ENCODE measurements at places on chromosomes 5 and 9.

DNA sequence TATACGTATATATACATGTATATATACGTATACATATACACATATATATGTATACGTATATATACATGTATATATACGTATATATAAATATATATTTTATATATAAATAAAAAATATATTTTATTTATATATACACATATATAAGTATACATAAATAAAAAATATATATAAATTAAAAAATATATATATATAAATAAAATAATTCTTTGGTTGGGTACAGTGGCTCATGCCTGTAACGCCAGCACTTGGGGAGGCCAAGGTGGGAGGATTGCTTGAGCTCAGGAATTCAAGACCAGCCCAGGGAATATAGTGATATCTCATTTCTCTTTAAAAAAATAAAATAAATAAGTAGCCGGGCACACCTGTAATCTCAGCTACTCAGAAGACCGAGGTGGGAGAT, 155.0 kb downstream of the CDC42SE2 start:
- DNase-seq, result no peak

DNA sequence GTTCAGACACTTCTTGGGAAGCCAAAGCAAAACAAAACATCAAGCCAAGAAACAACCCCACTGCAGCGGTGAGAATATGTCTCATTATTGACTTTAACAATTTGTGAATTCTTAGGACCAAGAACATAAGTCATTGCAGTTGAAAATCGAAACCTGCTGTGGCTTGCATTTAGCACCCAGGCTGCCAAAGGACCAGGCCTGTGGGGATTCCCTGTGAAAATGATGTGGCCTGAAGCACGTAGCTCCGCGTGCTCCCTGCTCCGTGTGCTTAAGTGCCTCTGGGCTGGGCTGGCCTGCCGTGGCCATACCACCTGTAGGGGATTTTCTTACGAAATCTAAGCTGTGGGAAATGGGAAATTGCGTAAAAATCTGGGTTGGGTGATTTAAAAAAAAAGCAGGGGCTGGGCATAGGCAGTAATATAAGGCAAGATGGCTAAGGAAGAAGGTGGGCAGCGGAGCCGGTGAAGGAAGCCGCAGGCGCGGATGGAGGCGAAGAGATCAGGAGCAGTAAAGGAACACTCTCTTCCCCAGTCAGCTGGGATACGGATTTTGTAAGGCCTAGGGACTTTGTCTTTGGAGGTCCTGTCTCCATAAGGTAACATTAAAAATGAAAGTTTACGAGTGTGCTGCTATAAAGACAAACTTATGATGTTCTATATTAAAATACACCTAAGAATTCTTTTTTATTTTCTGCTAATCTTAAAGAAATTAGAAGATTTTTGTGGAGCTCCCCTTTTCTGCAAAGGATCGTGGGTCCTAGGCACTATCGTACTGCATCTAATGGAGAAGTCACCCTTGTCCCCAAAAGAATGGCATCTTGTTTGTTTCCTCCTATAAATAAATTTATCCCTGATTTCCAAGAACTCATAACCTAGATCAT, 189.6 kb upstream of the SEMA6A start:
- no peak for DNase-seq

DNA sequence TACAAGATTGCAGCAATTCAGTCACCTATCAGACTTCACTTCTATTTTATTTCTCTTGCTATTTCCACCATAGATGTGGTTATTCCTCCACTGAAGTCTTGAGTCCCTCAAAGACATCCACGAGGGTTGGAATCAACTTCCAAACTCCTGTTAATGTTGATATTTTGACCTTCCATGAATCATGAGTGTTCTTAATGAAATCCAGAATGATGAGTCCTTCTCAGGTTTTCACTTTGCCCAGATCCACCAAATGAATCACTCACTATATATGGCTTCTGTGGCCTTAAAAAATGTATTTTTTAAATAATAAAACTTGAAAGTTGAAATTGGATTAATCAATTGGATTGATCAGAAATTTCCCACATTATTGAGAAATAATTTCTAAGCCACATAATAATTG, 1821.0 kb downstream of the EFNA5 start:
- no peak for DNase-seq

GRCh38 chr5:90601468-90601867, 42.9 kb downstream of the ADGRV1 start:
- DNase-seq, result no peak

- no peak for DNase-seq
These were observed 4.1 kb downstream of the DENND1A start for GRCh38 chr9:123925819-123926218.

- no peak for DNase-seq
These were observed 391.9 kb upstream of the WWC1 start for GRCh38 chr5:167899490-167900070.

DNA sequence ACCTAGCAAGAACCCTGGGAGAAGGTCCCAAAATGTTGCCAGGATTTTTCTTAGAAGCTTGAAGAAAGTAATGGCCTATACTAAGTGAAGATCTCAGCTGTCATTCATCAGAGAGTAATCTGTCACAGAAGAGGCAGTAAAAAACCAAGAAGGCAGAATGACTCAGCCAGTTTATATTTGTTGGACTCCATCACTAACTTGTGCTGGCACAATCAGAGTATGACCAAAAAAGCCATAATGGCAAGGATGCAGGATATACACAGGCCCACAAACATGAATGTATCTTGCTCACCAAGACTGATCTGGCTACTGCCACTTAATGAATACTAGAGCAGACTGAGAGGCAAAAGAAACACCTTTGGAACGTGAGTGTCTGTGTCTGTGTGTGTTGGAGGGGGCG, 104.0 kb upstream of the POU5F2 start:
- no peak for DNase-seq

DNA sequence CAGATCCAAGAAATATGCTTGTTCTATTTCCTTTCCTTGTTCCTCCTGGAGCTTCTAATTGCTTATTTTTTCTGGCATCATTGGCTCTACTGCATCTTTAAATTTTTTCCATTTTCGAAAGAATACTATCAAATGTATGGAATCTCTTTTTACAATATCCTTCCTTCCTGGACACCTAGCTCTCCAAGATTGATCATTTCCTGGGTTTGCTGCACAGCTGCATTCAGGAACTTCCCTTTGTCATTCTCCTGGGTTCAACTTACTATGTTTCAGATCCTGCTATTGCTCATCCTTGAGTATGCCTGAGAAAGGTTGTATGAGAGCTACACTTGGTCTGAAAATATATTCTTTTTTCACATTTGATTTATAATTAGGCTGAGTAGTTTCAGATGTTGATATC, 73.7 kb upstream of the ERCC6L2 start:
- no peak for DNase-seq

DNA sequence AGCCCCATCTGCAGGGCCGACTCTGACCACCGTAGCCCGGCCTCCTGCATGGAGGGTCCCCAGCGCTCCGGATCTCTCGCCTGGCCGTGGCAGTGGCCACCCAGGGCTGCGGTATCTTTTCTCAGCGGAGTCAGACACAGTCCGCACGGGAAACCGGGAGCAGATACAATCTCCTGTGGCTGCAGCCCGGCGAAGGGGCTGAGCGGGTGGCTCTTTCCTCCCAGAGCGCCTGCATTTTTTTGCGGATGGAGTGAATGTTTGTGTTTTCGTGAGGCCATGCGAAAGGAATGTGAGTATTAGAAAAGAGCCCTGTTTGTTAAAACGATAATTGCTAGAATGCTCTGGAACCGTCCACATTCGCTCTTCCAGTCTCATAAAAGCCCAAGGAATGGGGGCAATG, 53.4 kb upstream of the PTCH1 start:
- no peak for DNase-seq

DNA sequence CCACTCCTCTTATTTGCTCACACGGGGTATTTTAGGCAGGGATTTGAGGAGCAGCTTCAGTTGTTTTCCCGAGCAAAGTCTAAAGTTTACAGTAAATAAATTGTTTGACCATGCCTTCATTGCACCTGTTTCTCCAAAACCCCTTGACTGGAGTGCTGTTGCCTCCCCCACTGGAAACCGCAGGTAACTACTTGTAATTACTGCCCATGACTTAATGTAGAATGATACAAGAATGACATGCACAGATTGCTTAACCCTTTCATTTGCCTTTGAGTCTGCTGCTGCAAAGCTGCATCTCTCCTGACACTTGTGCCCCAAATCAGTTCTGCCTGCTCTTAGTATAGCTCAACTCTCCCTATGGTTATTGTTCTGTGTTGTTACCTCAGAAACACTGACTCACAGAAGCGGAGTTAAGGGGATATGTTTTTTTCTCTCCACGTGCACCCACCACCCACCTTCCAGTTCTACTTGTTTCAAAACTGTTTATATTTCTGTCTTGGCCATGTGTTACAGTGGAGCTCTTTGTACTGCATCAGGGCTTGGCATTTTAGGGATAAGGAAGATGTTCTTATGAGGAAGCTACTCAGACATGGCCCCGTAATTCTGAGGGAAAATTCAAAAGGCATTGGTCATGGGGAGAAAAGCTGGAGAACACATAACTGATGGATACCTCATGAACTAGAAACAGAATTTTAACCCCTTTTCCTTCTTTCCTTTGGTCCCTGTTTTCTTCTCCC, 2.3 kb downstream of the ADRB2 start:
- no peak for DNase-seq

DNA sequence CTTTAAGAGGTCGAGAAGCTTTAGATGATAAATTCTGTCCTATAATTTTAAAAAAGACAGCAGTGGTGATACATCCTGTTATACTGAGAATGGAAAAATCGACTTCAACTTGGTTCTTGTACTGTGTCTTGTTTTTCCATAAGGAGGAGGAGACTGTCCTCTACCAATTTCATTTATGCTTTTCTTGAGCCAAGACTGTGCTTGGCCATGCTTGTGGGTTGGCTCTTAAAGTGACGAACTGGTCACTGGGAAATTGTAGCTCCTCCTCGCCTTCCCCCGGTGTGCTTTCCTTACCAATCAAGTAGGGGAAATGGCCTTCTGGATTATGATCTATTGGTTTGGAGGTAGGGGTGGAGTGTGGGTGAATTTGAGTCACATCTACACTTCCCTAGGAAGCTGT, 67.1 kb upstream of the HSPB3 start:
- DNase-seq, result no peak

DNA sequence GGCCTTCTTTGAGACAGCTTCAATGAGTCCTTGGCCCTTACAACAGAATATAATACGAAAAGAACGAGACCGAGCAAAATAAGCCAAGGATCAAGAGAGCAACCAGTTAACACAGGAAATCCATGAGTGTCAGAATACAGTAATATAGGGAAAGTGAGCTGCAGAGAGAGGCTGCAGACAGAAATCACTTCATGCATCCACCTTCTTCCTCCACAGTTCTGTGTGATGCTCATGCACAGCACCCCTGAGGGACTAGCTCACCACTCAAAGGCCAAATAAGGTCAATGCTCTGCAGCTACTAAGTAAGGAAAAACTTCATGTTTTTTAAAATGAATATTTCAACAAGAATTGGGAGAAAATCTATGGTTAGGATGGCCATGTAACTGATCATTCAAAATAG, 257.1 kb downstream of the MCTP1 start:
- no peak for DNase-seq

DNA sequence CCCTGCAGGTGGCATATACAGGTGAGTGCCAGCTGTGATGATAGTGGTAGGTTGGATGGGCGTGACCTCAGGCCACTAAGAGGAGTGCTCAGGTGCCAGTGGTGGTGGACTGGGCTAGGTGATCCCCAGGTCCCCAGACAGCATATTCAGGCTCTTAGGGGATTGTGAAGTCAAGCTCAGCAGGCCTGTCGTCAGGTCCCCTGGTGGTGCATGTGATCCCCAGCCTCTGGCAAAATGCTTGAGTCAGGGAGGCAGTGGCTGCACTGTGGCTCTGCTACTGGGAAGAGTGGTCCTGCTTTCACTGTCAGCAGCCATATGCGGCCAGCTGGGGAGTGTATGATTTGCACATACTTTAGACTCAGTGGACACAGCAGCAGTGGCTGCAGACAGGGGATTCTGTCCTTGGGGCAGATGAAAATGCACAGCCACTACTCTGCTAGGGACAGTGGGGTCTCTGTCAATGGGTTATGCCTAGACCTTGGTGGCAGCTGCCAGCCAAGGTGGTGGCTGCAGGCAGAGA, 31.6 kb upstream of the CTSL start:
- DNase-seq, result no peak

- DNase-seq, result no peak
These were observed 11.6 kb downstream of the SEPTIN8 start for GRCh38 chr5:132765311-132766019.

DNA sequence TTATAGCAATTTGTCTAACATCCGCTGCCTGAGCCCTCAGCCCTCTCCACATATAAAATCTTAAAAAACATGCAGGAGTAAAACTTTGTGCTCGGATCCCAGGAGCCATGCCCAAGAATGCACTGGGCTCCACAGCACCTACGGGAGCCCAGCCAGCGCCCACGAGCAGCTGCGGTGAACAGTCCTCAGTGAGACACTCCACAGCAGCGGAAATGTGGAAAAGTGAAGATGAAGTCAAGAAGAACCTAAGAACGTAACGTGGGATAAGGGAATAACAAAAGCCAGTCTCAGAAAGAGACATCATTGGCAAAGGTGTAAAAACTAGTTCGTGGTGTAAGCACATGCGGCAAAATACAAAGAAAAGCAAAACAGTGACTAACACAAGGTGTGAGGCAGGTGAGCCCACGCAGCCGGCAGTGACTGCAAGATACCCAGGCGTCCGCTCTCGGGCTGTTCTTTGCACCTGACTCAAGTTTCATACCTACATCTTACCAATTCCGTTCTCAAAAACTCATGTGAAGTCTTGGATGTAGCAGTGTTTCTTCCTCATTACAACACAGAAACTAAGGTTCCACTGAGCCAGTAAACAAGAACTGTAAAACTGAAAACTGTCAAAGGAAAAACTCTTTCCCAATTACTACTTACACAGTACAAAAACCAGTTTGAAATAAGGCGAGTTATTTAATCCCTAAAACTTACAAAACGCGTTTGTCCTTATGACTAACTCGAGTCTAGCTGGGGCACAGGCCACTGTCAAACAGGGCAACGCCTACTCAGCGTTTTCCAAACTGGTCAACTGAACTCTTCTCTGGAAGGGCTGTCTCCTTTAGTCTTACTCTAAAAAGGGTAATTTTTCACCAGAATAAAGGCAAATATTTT, 1.7 kb downstream of the CAMSAP1 start:
- DNase-seq, result no peak

GRCh38 chr5:32432633-32433032, 11.9 kb downstream of the ZFR start:
- DNase-seq, result no peak

DNA sequence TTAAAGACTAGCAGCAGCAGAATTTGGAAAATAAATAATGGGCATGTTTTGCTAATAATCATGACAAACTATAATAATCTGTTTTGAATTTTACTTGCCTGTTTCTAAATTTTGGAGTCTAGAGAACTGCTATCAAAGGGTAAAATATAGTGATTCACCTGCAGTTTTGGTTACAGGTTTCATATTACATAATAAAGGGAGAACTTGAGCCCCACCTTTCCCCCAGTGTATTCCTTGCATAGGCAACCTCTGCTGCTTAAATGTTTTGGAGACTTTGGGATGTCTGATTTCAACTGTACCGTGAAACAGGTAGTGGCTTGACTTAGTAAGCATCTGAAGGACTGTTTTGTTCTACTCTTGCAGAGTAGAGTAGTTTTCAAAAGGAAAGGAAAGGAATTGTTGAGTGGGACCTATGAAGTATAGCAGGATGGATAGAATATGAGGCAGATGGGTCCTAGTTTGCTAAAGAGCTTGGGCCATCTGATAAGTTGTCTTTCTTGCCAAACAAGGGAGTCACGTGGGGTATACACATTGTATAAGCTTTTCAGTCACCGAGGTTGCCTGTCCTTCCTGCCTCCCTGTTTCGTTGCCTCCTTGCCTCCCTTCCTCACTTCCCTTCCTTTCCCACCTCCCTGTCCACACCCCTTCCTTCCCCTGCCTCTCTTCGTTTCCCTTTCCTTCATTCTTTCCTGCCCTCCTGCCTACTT, 19.1 kb downstream of the CREBRF start:
- DNase-seq, result no peak
